ENCODE measurements at places on chromosomes 1 and 21.

- DNase-seq: no peak
Measured at GRCh38 chr1:211920141-211920572, 89.6 kb upstream of the LPGAT1 start.

DNA sequence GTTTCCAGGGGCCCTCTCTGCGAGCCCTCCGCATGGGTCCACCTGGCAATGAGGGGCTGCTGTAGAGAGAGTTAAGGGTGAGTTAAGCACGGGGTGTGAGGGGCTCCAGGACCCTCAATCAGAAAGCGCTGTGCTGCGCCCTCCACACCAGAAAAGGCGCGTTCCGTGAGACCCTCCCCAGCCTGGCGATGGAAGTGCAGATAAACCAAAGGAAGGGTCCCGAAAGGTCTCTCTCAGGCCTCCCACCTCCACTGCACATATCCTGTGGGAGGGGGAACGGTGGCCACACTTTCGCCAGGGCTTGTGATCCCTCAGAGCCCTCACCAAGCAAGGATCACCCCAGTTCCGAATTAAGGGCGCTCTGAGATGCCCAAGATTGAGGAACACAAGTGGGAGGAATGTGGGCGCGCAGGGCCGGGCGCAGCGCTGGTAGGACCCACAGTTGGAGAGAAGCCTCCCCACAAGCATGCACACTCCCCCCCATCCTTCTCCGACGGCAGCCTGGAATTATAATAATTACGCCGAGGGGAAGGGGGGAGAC is 1.1 kb downstream of the WNT3A start:
- DNase-seq: no peak

DNA sequence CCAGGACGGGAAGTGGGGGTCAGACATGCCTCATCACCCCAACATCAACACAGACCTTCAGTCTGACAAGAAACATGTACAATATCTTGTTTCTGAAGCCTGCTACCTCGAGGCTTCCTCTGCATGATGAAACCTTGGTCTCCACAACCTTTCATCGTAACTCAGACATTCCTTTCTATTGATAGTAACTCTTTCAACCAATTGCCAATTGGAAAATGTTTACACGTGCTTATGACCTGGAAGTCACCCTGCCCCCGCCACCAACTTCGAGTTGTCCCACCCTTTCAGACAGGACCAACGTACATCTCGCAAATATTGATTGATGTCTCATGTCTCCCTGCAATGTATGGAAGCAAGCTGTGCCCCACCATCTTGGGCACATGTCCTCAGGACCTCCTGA is 159.5 kb downstream of the ETS2 start:
- DNase-seq: no peak

DNA sequence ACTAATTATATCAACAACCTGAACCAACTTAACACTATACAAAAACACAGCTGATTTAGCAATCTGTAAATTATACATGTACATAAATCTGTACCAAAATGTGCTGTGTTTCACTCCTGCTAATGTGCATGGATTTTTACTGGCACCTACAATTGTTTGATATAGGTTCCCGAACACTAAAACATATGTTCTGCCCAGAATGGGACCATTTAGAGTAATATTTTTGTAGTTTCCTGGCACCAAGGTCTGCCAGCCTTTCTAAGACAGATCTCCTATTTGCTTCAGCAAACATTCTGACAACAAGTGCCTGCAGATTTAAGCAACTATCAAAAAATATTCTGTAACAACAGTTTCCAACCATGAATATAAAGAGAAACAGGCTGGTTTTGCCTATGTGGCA is 4.2 kb downstream of the KCNH1 start:
- DNase-seq: no peak

GRCh38 chr1:86687595-86687994 is 16.8 kb upstream of the SH3GLB1 start:
- no peak for DNase-seq

- no peak for DNase-seq
Measured at GRCh38 chr1:115630342-115630741, 11.4 kb upstream of the VANGL1 start.

GRCh38 chr1:219529116-219529515 is 83.8 kb downstream of the ZC3H11B start:
- DNase-seq: no peak

GRCh38 chr21:31221043-31221442 is 123.0 kb downstream of the TIAM1 start:
- no peak for DNase-seq

- DNase-seq: no peak
Measured at GRCh38 chr1:117561551-117561950, 44.3 kb upstream of the TENT5C start.
